ENCODE measurements at places on chromosomes 5 and 9.

DNA sequence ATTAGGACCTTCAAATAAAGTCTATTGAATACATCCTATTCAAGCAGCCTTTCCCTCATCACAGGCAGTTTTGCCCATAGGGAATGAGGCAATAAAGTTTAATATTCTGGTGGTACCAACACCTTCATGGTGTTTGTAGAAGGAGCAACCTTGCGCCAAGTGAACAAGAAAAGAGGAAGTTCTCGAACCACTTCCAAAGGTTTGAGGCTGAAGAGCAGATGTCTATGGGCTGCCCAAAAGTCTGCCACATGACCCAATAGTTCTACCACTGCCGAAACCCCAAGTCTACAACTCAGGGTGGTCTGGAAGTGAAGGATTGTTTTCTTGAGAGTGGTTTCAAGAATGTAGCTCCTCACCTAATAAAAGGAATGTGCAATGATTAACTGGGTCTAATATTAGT lies 123.1 kb downstream of the NPR3 start:
- DNase-seq, result no peak

- no peak for DNase-seq
Observed at GRCh38 chr5:93296338-93296737, 284.7 kb downstream of the NR2F1-AS1 start.

- no peak for DNase-seq
Observed at GRCh38 chr9:133151601-133152525, 11.9 kb downstream of the GBGT1 start.

- no peak for DNase-seq
Observed at GRCh38 chr5:33975852-33976251, 8.6 kb downstream of the SLC45A2 start.

- no peak for DNase-seq
Observed at GRCh38 chr9:92066168-92066567, 49.0 kb downstream of the SPTLC1 start.

GRCh38 chr9:72046630-72047456 lies 13.6 kb downstream of the C9orf57 start:
- DNase-seq, result no peak

- DNase-seq, result no peak
Observed at GRCh38 chr5:20615888-20616563, 628.0 kb upstream of the CDH18 start.

DNA sequence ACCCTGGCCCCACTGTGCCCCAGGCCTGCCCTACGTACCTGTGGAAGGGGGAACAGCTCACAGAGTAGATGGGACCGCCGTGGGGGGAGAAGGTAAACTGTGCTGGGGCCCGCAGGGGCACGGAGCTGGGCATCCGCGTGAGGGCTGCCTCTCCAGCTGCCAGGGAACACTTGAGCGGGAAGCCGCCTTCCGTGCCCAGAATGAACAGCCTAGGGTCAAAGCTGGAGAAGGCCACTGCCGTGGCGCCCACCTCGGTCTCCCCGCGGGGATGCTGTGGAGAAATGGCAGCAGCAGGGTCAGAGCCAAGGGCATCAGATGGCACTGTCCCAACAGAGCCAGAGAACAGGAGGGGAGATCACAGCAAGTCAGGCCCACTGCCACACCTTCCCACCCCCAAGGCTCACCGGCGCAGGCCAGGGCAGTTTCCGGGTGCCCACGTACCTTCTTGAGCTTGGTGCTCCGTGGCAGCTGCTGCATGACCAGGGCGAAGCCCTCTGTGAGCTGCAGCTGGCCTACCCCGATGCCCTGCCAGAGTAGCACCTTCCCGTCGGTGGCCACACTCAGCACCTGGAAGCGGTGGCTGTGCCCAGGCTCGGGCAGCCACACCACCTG lies 21.9 kb downstream of the DYNC2I2 start:
- DNase-seq, result no peak

DNA sequence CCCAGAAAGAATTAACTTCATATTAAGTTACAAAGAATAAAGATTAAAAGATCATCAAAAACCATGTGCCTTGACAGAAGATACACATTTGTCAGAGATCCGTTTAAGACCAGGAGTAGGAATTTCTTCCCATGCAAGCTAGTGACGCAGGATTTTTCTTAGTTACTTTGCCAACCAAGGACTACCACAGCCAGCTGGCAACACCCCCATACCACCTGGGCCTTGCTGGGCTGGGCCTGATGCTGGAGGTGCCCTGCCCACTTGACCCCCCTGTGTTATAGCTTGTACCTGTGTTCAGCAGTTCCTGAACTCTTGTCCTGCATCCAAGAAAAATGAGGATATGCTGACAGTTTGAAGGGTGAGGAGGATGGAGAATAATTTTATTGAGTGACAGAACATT lies 290.9 kb upstream of the SMC2 start:
- no peak for DNase-seq

GRCh38 chr9:124559871-124560270 lies 52.7 kb upstream of the NR5A1 start:
- no peak for DNase-seq

- DNase-seq, result peak; percentile 95
Observed at GRCh38 chr5:36657563-36657995, 51.2 kb downstream of the SLC1A3 start.

- no peak for DNase-seq
Observed at GRCh38 chr5:131786036-131786435, 10.8 kb downstream of the FNIP1 start.

GRCh38 chr5:161271816-161272215 lies 274.7 kb downstream of the GABRB2 start:
- no peak for DNase-seq

- no peak for DNase-seq
Observed at GRCh38 chr5:139642891-139643871, 5.0 kb upstream of the CXXC5 start.

- no peak for DNase-seq
Observed at GRCh38 chr5:95102687-95103086, 182.2 kb downstream of the MCTP1 start.

DNA sequence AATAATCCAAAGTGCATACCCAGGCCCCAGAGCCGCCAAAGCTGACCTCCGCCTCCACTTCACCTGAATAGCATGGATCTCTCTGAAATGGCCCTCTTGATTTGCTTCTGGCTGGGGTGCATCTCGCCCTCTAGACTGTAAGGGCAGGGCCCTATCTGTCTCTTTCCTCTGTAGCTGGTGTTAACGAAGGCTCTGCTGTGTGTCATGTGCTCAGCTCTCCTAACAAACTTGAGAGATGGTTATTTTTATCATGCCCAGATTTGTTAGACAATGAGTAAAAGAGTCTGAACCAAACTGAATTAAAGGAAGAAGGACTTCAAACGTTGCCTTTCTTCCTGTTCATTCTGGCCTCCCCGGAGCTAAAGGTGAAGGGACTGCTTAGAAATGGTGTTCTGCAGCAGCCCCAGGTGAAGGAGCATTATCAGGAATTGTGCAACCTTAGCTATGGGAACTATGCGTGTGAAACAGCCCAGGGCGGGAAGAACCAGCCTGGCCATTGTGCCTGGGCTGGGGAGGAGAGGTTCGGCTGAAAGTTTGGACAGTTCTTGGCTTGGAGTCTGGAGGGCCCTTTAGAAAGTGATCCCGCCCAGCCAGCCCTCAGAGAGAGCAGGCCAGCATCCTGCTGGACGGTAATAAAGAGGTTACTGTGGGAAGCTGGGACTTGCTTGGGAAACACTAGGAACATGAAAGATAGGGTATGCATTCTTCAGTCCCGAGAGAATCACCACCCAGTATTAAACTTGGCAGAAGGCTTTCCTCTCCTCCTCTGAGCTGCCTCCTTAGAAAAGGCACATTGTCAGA lies 73.5 kb downstream of the WWC1 start:
- no peak for DNase-seq

DNA sequence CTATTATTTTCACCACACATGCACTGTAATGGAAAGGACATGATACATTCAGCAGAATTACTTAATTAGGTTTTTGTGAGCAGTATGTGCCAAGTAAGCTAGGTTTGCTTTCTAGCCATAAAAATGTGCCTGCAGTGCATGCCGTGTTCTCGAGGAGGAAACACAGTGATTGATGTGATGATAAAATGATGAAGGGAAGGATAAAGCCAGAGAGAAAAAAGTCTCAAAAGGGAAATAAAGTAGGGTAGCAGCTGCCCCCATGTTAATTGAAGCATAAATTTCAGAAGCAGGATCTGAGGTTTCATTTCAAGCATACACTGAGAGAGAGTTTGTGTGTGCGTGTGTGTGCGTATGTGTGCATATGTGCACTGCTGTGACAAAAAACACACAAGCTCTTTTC lies 714.2 kb upstream of the C9orf72 start:
- DNase-seq, result no peak

- no peak for DNase-seq
Observed at GRCh38 chr9:121718084-121718483, 66.7 kb downstream of the DAB2IP start.

DNA sequence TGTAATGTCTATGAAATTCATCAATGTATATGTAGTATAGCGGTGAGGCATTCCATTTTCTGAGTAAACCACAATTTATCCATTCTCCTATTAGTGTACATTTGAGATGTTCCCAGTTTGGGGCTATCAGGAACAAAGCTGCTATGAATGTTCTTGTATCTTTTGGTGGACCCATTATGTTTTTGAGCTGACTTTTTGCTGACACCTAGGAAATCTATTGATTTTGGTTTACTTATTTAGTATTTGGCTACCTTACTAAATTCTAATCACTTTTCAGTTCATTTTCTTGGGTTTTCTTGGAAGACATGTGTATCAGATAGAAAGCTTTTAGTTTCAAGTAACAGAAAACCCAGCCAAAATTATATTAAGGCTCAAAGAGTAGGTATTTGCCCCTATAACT lies 13.7 kb downstream of the NSG2 start:
- no peak for DNase-seq

GRCh38 chr9:87140605-87141109 lies 193.4 kb upstream of the GAS1 start:
- no peak for DNase-seq

- no peak for DNase-seq
Observed at GRCh38 chr9:112380102-112380824, at the start of gene HSDL2. Gene HSDL2 (plus strand): TSS chr9:112380108. CDS start chr9:112380164, 56 bp downstream.

- DNase-seq, result no peak
Observed at GRCh38 chr9:17839776-17840175, 260.9 kb downstream of the SH3GL2 start.

- no peak for DNase-seq
Observed at GRCh38 chr5:102753889-102754766, 977 bp upstream of the PAM start.

- DNase-seq, result no peak
Observed at GRCh38 chr9:87307848-87308247, 189.8 kb upstream of the DAPK1 start.

DNA sequence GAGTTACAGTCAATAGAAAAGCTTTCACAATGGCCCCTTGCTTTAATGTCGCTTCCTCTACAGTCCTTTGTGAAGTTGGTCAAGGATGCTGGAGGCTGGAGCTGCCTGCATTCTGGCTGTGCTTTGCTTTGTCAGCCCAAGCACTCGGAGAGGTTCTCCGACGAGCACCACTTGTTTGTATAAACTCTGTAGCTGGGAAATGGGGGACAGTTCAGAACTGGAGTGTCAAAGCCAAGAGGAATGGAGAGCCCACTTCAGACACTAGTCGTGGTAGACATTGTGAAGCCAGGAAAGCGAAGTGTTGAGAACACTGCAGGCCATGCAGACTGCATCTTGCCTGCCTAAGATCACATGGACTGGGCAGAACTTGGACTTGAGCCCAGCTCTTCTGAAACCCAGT lies 330.3 kb downstream of the GADD45G start:
- DNase-seq, result no peak

DNA sequence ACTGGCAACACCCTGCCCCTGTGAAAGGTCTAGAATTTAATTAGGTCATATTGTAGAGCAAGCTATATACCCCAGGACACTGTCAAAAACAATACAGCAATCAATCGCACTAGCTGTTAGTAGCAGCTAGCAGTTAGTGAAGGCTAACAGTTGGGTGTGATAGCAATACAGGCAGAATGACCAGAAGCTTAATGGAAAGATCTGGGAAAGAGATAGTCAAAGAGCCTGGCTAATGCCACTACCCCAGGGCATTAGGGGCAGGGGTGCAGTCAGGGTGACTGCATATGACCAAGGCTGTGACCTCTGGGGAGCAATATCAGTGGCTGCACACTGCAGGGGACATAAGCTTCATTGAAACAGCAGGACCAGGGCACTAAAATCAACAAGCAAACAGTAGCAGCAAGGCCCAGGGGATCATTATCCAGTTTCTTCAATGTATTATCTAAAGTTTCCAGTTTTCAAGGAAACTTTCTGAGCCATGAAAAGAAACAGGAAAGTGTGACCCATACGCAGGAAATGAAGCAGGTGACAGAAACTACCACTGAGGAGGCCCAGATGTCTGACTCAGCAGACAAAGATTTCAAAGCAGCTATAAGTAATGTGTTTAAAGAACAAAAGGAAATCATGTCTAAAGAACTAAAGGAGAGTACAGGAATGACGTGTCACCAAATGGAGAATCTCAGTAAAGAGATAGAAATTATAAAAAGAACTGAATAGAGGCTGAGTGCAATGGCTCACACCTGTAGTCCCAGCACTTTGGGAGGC lies 82.4 kb downstream of the ZNF354C start:
- DNase-seq, result no peak
